Stimulated activated CD4-positive, alpha-beta T cell treated with anti-CD3 and anti-CD28 coated beads, Interleukin-1b, Interleukin-23, amount 100 ng/mL, for 1 hour (primary cell): ENCODE measurements at places on chromosomes 6 and 20.

- DNase-seq: no peak
These were observed 166.1 kb upstream of the TNFAIP3 start for GRCh38 chr6:137700751-137701477.

- DNase-seq: no peak
These were observed 224.9 kb downstream of the FARS2 start for GRCh38 chr6:5486214-5486613.

DNA sequence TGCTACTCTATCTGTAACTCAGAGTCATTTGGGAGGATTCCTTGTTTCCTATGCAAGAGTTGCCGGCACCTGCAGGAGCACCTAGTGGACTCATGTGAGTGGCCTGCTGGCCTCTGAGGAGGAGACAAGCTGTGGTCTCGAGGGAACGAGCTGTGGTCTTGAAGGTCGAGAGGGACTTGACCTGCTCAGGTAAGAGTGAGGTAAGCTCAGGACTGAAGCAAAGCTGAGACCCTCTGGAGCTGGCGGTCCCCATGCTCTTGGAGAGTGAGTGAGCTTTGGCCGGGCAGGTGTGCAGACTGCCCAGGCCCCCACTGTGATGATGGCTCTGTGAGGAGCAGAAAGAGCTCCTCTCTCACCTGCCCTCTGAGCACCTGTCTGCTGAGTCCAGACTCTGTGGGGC lies 214.3 kb downstream of the MYLK4 start:
- DNase-seq: no peak

DNA sequence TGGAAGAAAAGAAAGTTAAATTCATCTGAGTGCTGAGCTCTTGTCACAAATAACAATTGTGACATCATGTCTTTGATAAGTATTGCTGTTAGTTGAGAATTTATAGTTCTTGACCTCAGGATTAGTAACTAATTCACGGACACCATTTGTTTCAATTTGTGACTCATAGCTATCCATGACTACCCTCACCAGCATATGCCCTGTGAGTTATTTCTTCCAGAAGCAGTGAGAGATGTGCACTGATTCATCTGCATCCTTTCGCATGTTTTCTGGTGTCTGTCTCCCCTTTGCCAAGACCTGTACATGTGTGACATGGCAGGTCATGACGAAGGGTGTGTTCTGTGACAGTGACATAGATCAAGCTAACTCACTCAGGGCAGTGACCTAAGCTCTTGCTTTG lies 86.9 kb downstream of the SOBP start:
- DNase-seq: no peak

DNA sequence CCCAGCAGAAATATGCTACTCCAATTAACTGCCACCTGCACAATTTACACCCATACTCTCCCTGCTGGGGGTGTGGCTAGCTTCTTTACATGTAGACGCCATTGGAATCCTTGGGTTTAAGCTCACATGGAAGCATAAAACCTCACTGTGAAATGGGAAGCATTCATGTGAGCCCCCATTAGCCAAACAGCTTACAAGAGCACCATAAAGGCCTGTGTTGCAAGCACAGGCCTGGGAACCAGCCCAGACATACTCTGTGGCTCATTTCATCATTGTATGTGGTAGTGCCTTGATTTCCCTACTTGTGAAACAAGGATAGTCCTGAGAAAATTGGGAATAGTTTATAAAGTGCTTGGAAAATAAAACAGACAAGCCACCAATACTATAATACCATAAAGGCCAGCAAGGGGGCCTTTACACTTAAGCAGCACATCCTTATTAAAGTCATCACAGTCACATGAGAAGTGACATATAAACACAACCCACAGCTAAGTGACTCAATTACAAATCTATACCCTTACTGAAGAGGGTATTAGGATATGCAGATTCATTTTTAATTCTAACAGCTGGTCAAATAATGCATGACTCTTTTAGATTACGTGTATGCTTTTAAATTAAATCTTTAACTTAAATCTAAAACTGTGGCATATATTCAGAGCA lies 6.8 kb downstream of the ADNP start:
- DNase-seq: no peak

GRCh38 chr6:98686008-98686601 lies 148.3 kb upstream of the POU3F2 start:
- DNase-seq: no peak

DNA sequence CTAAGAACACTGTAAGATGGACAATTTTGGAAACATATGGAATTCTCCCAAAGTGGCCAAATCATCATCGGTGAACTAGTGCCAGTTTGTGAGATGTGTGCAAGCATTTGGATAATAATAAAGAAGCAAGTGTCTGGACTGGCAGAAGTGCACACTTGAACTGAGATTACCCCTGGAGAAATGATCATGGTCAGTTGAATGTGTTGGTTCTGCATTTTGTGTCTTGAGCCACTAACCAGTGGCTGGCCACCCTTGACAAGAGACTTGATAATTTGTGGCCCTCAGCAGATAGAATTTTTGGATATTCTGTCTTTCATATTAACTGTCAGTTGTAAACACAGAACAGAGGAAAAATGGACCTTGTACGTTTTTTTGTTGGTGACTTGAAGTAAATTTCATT lies 37.4 kb downstream of the CITED2 start:
- no peak for DNase-seq

DNA sequence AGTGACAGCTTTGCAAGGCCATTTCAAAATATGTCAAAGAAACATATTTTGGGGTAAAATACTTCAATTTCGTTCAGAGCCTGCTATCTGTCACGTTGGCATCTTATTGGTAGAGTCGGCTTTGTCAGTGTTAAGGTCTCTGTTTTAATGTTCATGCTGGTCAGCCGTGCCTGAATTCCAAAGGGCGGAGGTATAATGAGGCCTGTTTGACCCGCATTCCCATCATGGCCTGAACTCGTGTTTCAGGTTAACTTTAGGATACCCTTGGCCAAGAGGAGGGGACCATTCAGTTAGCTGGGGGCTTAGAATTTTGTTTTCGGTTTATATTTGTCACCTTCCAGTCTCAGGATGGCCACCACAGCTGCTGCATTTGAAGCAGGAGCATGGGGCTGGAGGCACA lies 236.4 kb downstream of the NFATC2 start:
- no peak for DNase-seq
